WTC11 (cell line): ENCODE measurements at places on chromosomes 6 and 20.

GRCh38 chr6:118813775-118814174 is 80.2 kb upstream of the ASF1A start:
- no peak for DNase-seq

DNA sequence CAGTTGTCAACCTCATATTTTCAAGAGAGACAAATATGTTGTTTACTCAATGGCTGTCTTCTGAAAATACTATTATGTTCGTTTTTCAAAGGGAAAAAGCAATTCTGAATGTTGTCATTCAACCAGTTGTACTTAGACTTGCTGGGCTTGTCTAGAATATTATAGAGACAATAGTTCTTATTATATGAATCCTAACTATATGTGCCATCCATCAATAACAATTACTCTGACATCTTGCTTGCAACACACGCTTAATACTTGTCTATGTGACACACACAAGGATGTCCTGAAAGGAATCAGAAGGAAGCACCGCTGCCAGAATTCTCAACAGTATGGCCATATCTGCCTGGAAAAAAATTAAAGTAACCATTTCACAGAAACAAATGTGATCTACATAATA is 283.3 kb upstream of the NRSN1 start:
- DNase-seq, result no peak

- no peak for DNase-seq
These were observed 59.4 kb downstream of the NPEPL1 start for GRCh38 chr20:58751979-58752378.

DNA sequence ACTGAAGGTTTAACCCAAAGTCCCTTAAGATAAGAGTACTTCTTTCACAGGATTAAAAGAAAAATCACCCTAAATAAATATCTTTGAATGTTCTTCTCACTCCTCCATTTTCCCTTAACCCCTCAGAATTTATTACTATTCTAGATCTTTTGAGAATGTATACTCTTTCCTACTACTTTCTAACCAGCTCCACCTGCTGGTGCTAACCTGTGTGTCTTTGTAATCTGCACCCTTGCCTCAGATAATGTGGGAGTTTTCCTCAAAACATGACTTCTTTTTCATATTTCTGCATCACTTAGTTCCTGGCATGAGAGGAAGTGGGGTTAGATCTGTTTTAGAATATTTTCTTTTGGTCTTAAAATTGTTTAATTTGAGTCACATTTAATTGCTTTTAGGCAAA is 394.2 kb downstream of the BMP2 start:
- DNase-seq, result peak; percentile 18

- DNase-seq, result no peak
These were observed 47.0 kb downstream of the PRL start for GRCh38 chr6:22249711-22250350.

DNA sequence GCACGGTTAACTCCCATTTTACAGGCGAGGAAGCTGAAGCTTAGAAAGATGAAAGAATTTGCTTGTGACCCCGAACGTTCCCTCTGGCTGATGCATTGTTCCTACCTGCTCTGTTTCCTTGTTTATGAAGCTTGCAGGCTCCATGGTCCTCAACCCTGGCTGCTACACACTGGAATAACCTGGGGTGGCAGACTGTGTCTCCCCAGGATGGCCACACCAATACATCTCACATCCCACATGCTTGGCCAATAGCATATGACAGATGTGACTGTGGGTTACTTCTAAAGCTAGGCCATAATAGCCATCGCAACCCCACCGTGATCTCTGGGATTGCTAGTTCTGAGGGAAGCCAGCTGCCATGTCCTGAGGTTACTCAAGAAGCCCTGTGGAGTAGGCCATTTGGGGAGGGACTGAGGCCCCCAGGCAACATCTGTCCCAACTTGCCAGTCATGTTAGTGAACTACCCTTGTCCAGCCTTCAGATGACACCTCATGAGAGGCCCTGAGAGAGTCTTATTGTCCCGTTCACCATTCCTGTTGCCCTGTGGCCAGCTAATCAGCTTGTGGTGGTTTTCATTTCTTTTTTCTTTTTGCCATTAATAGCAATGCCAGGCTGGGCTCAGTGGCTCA is 6.7 kb upstream of the FAM110A start:
- DNase-seq, result no peak
